Caki2 (cell line): ENCODE measurements at places on chromosomes 3 and 15.

DNA sequence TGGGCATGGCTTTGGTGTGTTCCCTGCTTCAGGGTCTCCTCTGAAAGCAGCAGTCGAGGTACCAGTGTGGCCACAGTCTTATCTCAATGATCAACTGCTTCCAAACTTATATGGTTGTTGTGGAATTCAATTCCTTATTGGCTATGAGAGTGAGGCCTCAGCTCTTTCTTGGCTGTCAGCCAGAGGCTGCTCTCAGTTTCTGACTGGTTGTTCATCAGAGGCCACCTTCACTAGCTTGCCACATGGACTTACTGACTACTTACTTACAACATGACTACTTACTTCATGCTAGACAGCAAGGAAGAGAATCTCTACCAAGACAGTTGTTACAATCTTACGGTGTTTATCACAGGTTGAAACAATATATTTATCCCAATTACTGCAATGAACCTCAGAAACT, 789.2 kb downstream of the DIPK2A start:
- no peak for DNase-seq

- peak; percentile 9 for DNase-seq
Measured at GRCh38 chr3:123229145-123229544, 27.4 kb downstream of the SEC22A start.

GRCh38 chr15:90154861-90155626, 46.1 kb upstream of the SEMA4B start:
- peak; percentile 32 for DNase-seq

GRCh38 chr3:61966200-61966599, 404.8 kb downstream of the PTPRG start:
- DNase-seq = peak; percentile 44

GRCh38 chr3:12044860-12045259, 40.7 kb downstream of the SYN2 start:
- DNase-seq = no peak
